ENCODE measurements at places on chromosomes 4 and X.

- DNase-seq = no peak
These were observed 18.1 kb downstream of the LSM6 start for GRCh38 chr4:146193628-146194027.

GRCh38 chrX:38868321-38868720 lies 67.1 kb downstream of the MID1IP1 start:
- DNase-seq = no peak

GRCh38 chr4:915595-915994 lies 16.5 kb downstream of the GAK start:
- DNase-seq = no peak

DNA sequence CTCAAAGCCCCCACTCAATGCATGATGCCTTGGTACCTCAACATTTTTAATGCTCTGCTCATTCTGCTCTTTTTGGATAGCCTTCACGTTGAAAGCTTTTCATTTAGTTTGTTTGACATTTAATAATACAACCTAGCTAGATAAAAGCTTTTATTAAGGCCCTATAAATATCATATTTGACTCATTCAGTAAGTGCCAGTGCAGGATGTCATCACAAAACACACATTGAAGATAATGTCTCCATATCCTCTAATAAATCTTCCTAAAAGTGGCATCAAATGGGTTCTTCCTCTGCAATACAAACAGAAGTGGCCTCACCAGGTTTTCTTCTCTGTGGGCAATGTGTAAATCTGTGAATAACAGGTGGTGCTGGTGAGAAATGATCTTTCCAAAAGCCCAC lies 12.0 kb upstream of the PCYT1B start:
- DNase-seq = no peak

GRCh38 chrX:48470833-48471118 lies 716 bp upstream of the SLC38A5 start:
- DNase-seq = no peak

DNA sequence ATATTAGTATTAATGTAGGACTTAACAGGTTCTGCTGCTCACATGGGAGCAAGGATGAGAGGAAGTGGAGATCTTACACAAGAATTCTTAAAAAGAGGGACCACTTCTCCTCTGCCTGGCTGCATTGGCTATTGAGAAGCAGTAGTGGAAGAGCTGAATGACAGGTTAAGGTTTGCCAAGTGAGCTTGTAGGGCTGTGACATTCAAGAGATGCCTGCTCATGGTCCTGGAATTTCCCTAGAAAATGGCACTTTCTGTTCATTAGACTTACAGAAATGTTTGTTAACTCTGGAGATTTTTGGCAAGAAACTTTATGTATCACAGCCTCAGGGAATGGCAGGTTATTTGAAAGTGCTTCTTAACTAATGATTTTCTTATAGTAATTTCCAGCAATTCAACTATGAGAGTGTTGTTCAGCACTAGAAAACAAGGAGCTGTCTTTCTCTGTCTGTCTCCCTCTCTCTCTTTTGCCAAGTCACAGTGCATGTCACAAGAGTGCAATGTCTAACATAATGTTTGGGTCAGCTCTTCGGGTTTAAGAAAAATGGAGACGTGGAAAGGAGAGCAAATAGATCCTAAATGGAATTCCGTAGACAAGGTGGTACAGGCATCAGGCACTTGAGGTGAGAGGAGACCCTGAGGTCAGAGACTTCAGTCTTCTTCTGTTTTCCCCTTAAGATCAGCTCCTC lies 8.3 kb upstream of the NAP1L5 start:
- DNase-seq = no peak

- no peak for DNase-seq
These were observed 29.0 kb downstream of the NAA11 start for GRCh38 chr4:79296768-79297428.

- DNase-seq = no peak
These were observed 191.1 kb downstream of the KCTD8 start for GRCh38 chr4:44257461-44257860.

All from CD4-positive, alpha-beta T cell treated with Interleukin-4 for 1 hour (primary cell).